ENCODE measurements at places on chromosomes 1 and 21.

DNA sequence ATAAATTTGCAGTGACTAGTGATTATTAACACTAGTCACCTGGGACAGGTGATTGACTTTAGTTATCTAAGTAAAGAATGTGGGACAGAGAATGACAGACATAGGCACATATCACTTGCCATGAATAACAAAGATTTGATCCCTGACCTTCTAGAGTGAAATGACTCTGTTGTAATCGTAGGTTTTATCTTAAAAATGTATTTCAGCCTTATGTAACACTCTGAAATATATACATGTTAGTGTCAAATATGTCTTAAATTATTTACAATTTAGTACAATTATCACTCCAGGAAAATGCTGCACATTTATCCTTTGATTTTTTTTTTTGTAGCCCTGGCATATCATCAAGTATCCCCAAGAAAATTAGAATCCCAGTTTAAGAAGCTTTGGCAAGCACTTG lies 186.4 kb upstream of the PTGFR start:
- DNase-seq: no peak

GRCh38 chr1:30322859-30323257 lies 400.5 kb downstream of the MATN1 start:
- DNase-seq: no peak

DNA sequence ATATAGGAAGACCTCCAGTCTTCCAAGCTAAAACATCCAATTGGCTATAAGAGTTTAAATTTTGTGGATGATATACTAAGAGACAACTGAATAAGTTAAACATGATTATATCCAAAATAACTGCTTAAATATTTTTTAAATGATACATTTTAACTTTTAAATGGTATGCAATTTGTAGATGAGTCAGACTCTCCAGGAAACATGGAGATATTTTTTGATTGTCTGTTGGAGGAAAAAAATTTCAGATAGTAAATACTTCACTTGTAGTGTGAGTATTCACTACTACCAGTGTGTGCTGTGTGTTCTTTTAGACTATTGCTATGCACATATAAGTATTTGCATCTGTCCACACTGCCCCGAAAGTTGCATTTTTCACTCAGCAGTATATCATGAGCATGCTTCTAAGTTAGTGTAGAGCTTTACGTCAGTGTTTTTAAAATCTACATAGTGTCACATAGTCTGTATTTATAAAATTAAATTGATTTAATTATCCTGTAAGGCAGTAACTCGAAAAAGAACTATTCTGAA lies 91.1 kb downstream of the USP25 start:
- DNase-seq: no peak

- DNase-seq: no peak
Observed at GRCh38 chr1:100481303-100481702, 56.6 kb upstream of the GPR88 start.

DNA sequence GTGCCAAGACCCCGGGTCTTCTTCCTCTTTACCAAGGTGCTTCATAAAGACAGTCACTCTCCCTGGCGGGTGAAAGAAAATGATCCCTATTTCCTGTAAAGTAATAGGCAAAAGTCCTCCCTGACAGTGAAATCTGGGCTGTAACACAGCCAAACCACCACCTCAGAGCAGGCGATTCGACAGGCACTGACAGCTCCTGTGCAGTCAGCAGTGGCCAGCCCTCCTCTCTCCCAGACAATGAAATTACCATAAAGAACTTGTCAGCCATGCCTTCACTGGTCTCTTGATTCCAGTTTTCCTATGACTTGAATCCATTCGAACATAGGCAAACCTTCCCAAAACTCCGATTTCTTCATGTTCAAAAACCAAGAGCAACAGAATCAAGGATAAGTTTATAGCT lies 492.2 kb upstream of the DAB1 start:
- DNase-seq: no peak

GRCh38 chr1:92511541-92511940 lies 24.8 kb upstream of the GFI1 start:
- no peak for DNase-seq

DNA sequence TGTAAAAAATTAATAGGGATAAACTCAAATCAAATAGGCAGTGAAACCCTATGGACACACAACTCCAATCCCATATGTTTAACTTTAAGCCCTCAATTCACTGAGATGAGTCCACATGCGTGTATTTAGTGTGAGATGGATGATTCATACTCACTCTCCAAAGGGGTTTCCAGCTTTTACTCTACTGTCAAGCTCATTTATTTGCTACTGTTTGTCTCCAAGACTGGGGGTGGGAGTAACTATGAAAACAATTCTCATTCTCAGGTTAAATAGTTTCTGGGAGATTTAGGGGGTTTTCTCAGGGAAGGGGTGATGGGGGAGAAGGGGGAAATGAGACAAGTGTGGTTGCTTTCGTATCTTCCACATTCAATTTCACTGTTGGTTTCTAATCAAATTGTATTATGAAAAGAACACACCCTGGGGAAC lies 2.7 kb downstream of the RAB29 start:
- DNase-seq: no peak

GRCh38 chr1:53450225-53450624 lies 9.0 kb upstream of the DMRTB1 start:
- no peak for DNase-seq

- no peak for DNase-seq
Observed at GRCh38 chr1:244350027-244350426, 101.7 kb downstream of the ADSS2 start.

GRCh38 chr1:244381878-244382565 lies 69.7 kb downstream of the ADSS2 start:
- DNase-seq: no peak

DNA sequence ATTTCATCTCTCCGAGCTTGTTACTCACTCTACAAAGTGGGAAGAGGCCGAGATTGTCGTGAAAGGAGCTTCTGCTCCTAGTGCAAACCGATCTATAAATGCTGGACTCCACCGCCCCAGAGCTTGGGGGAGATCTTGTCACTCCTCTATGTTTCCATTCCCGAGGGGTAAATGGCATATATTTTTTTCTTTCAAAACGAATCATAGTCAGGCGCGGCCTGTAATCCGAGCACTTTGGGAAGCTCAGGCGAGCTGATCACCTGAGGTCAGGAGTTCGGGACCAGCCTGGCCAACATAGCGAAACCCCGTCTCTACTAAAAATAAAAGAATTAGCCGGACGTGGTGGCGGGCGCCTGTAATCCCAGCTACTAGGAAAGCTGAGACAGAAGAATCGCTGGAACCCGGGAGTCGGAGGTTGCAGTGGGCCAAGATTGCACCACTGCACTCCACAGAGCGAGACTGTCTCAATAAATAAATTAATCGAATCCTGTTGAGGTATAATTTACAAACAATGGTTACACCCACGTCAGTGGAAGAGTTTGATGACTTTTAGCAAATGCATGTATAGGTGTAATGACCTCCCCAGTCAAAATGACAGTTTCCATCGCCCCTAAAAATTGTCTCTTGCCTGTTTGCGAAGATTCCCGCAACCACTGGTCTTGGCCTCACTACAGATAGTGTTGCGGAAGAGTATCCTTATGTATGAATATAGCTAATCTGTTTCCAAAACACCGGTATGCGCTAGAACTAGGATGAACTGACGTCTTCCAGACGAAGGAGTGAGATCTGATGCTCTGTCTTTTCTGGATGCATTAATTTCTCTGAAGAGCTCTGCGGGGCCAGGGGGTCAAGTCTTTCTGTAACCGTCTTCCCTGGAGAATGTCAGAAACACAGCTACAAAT lies 840 bp upstream of the HEATR1 start:
- DNase-seq: no peak
